ENCODE measurements at places on chromosomes 1 and 21. TPM values are rescaled to one million over a fixed set of nuclear protein-coding genes. Genes with fewer than 3 reads are reported as not detected.

Gene PDC
- not detected for total RNA-seq

Gene TTC39A
- 148 TPM for total RNA-seq

- no peak for DNase-seq
These were observed 6.9 kb downstream of the ADSS2 start for GRCh38 chr1:244444854-244445253.

DNA sequence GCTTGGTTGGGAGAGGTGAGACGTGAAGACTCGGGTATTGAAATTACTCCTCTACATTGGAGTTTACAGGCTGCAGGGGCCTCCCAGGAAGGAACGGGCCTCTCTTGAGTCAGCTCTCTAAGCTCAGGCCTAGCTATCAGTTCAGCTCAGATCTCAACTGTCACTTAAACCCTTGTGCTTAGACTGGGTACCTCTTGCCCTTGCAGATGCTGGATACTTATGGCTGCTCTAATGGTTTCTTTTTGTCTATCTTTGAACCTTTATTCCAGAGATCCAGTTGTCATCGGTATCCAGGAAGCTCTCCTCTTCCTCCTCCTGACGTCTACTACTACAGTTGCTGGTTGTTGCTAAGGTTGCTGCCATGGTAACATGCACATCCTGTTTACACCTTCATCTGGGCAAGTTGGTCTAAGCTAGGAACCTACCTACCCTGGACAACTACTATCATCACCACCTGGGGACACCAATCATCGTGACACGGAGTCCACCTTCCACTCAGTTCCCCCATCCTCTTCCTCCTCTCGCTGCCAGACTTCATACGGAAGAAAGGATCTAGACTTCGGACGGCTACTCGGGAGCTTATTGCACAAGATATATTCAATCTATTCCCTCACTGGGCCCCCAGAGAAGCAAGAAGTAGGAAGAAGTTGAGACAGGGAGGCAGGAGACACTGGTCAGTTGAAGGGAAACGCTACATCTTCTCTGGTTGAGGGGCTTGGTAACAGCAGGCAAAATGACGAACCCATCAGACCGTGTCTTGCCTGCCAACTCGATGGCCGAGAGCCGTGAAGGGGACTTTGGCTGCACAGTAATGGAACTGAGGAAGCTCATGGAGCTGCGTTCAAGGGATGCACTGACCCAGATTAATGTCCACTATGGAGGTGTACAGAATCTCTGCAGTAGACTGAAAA, 56.1 kb downstream of the ATP2B4 start:
- DNase-seq, result no peak

GRCh38 chr1:64711266-64711665, 33.6 kb upstream of the RAVER2 start:
- no peak for DNase-seq

Measured in colonic mucosa (tissue), 4 donors.